CD8-positive, alpha-beta memory T cell (primary cell): ENCODE measurements at places on chromosomes 1 and 21. TPM values are rescaled to one million over a fixed set of nuclear protein-coding genes. Genes with fewer than 3 reads are reported as not detected.

PRAMEF17 gene
- polyA plus RNA-seq = not detected

ELF3 gene
- polyA plus RNA-seq = not detected

EFNA3 gene
- polyA plus RNA-seq = 1.0 TPM

SZT2 gene
- polyA plus RNA-seq = 7.2 TPM

MYBPHL gene
- not detected for polyA plus RNA-seq

SYPL2 gene
- 0.07 TPM for polyA plus RNA-seq

ITGB2 gene
- polyA plus RNA-seq = 847 TPM

TMPRSS15 gene
- not detected for polyA plus RNA-seq

RNF223 gene
- polyA plus RNA-seq = not detected

GNG4 gene
- not detected for polyA plus RNA-seq

C1orf94 gene
- polyA plus RNA-seq = not detected

NBL1 gene
- polyA plus RNA-seq = 8.1 TPM

CFHR3 gene
- polyA plus RNA-seq = not detected

LRRIQ3 gene
- polyA plus RNA-seq = 1.3 TPM
